ENCODE measurements at places on chromosomes 7 and 10. TPM values are rescaled to one million over a fixed set of nuclear protein-coding genes. Genes with fewer than 3 reads are reported as not detected.

TWIST1 gene
- total RNA-seq: not detected

MIOS gene
- total RNA-seq: 24.9 TPM

TMEM176B gene
- total RNA-seq: not detected

ASL gene
- total RNA-seq: 87.2 TPM

FBXO24 gene
- total RNA-seq: not detected

H2BK1 gene
- total RNA-seq: not detected

ANKRD7 gene
- 0.49 TPM for total RNA-seq

GNAI1 gene
- total RNA-seq: 50.6 TPM

CFAP70 gene
- 0.05 TPM for total RNA-seq

TYW1 gene
- 15.7 TPM for total RNA-seq

PDE1C gene
- total RNA-seq: 7.2 TPM

TAC1 gene
- total RNA-seq: not detected

SYNPO2L gene
- not detected for total RNA-seq

CCDC201 gene
- total RNA-seq: not detected

AKR1C3 gene
- total RNA-seq: 22.2 TPM

PRSS1 gene
- total RNA-seq: not detected

FAM237B gene
- not detected for total RNA-seq

PRLHR gene
- total RNA-seq: not detected

OPN1SW gene
- total RNA-seq: not detected

SEC61A2 gene
- 3.8 TPM for total RNA-seq

KLLN gene
- total RNA-seq: 0.10 TPM

ACHE gene
- 0.54 TPM for total RNA-seq

CYP26C1 gene
- 0.30 TPM for total RNA-seq

NEUROD6 gene
- total RNA-seq: not detected

NPY gene
- total RNA-seq: not detected

STK17A gene
- total RNA-seq: 49.4 TPM

MOGAT3 gene
- not detected for total RNA-seq

PON3 gene
- not detected for total RNA-seq

GIMAP4 gene
- total RNA-seq: 62.7 TPM

SPDYE9 gene
- not detected for total RNA-seq

DNA2 gene
- total RNA-seq: 8.7 TPM

RRP12 gene
- total RNA-seq: 33.5 TPM

FGFBP3 gene
- 0.33 TPM for total RNA-seq

GIMAP1 gene
- total RNA-seq: 9.4 TPM

C1QL3 gene
- 0.05 TPM for total RNA-seq

DKK1 gene
- total RNA-seq: 166 TPM

CSGALNACT2 gene
- 14.9 TPM for total RNA-seq

DPY19L1 gene
- total RNA-seq: 49.9 TPM

Measured in mammary microvascular endothelial cell (primary cell).